ENCODE measurements at places on chromosomes 4 and X.

- no peak for DNase-seq
Observed at GRCh38 chr4:105451346-105451745, 22.5 kb downstream of the PPA2 start.

DNA sequence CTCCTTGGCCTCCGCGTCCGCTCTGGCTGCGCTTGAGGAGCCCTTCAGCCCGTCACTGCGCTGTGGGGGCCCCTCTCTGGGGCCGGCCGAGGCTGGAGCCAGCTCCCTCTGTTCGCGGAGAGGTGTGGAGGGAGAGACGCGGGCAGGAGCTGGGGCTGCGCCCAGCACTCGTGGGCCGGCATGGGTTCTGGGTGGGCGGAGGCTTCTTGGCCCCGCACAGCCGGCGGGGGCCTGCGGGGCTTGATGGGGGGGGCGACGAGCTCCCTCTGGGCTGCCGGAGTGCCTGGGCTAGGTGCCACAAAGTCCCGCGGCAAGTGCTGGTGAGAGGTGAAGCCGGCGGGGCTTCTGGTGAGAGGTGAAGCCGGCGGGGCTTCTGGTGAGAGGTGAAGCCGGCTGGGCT is 61.9 kb downstream of the ANKRD50 start:
- DNase-seq = no peak

DNA sequence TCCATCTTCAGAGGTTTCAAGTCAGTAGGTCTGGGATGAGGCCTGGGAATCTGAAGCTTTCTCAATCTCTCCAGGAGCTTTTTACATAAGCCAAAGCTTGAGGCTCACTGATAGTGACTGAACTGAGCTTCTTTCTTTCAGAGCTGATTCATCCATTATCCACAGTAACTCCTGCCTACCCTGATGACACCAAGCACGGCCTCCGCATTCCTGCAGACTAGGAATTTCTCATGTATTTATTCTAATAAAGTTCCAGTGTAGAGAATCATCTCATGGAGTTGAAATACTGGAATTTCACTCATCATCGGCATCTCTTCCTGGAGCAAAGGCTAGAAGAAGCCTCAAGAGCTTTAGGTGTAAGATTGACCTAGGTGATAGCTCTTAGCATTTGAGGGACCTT is 12.1 kb upstream of the DCTD start:
- DNase-seq = no peak

- DNase-seq = no peak
Observed at GRCh38 chrX:39896951-39897740, 200.6 kb downstream of the BCOR start.

DNA sequence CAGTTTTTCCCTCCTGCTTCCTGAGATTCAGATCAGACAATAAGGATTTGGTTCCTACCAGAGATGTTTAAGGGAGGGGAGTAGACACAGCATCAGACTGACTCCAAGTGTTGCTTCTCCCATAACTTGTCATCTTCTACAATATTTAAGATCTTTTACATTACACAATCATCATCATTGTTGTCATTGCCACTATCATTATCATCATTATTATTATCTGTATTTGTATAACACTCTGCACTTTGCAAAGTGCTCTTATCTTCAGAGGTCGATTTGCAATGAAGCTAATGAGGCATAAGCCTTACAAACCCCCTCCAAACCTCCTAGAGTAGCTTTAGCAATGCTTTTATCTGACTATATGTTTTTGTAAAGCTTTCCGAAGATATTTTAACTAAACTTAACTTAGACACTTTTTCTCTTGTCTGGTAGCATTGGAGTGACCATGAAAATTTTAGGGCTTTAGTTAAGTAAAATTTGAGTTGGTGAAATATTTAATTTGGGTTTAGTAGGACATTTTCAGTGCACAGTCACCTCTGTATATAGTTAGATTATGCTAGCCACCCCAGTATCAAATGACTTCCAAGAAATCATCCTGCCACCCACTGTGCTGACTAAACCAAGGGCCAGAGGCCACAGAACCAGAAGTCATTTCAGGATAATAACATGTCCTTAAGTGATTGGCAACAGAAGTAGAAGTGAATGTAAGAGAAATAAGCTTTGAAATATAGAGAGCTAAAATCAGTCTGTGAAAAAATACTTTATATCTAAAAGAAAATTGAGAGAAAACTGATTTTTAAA is 124.2 kb upstream of the NRK start:
- no peak for DNase-seq

- DNase-seq = no peak
Observed at GRCh38 chr4:8179074-8179473, 20.0 kb upstream of the SH3TC1 start.

DNA sequence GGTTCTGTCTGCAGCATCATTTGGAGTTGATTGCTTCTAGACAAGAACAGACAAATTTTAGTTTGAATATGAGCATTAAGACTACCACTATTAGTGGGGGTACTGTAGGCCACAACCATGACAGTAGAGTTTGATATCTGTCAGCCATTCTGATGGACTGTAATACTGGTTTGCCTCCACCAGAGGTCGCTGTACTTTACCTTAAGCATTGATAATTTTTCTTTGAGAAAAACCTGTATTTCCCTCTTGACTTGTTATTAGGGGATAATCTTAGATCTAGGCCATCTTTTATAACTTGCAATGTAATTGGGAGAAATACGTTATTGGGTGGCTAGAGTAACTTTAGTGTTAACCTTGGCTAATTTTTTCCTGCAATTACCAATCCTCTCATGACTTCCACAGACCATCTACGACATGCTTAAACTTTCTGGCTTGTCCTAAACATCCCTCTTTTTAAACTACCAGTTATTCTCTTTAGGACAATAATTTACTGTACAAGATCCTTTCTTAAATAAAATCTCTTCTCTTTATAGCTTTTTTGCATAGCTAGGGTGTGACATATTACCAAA is 562.4 kb downstream of the MAGEB5 start:
- no peak for DNase-seq

DNA sequence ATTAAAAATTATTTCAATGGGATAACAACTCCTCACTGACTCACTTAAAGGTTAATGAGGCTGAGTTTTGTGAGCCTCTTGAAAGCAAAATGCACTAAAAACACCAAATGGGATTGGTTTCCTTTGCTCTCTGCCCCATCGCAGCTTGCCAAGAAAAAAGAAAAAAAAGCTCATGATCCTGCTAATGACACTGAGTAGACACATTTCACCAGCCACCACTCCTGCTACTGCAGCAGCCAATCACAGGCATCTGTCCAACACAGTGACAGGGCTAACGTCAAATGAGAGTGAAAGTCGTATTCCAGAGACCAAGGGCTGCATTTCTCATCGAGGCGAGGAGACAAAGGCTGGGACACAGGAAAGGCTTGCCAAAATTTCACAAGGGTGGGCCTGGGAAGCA is 5.2 kb downstream of the APBB2 start:
- no peak for DNase-seq

- DNase-seq = no peak
Observed at GRCh38 chr4:82489076-82489475, 58.7 kb downstream of the ENOPH1 start.

DNA sequence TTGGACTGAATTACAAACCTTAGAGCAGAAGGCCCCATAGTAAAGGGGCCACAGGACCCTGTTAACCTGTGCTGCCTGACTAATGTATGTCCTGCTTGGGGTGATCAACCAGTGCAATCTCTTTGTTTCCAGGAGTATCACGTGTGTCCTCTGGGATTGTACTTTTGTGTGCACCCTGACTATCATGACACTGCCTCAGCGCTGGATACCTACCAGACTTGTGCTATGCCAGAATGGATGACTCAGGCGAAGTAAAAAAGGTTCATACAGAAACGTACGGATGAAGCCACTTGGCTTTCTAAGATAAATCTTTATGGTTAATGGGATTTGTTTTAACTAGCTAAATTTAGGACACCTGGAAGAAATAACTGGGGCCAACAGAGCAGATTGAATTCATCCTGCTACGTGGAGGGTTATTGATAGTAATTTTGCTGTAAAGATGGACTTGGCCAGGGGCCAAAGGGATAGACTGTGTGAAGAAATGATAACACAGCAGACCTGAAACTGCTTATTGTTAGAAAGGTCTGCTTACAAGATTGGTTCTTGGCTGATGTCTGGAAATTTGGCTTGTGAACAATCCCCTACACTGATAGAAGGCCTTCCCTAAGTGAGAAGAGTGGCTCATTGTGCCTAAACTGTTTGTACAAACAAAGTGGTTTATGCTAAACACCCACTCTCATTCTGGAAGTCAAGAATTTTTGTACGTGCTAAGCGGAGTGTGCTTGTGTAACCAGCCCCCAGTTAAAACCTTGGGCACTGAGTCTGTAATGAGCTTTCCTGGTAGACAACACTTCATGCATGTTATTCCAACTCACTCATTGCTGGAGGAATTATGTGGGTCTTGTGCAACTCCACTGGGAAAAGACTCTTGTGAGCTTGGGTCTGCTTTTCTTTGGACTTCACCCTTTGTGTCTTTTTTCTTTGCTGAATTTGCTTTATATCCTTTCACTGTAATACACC is 750.5 kb upstream of the HTR2C start:
- DNase-seq = no peak

DNA sequence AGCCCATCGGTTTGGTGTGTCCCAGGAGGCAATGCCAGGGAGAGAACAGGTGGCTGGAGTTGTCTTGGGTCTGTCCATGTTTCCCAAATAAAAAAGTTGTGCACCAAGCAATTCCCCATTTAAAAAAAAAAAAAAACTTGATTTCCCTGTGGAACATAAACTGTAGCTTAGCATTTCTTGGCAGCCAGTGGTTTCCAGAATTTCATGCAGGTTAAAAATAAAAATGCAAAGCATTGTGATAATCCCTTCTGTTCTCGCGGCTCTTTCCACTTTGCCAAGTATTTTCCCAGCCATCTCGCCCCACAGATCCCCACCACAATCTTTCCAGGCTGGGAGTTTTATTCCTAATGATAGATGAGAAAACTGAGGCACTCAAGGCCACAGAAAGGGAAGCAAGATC is 51.4 kb upstream of the MSX1 start:
- DNase-seq = no peak

DNA sequence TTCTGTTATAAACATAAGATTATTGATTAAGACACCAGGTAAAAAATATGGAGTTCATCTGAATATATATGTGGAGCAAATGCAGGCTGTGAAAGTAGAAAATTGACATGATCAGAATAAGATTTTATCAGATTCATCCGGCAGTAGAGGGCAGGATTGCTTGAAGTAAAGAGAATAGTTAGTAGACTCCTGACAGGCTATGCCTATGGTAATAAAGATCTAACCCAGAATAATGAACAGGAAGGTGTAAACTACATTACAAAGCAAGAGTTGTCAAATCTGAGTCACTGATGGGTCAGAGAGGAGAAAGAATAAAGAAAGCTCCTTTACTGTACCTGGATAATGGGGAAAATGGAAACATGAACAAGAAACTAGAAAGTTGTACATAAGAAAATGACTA is 20.8 kb upstream of the TMEM184C start:
- no peak for DNase-seq

- no peak for DNase-seq
Observed at GRCh38 chr4:20026456-20026855, 225.2 kb upstream of the SLIT2 start.

GRCh38 chr4:130632731-130633604 is 1537.0 kb downstream of the C4orf33 start:
- DNase-seq = no peak

GRCh38 chrX:47581731-47582647 is at the start of gene TIMP1:
Gene TIMP1, plus strand, starts transcription at chrX:47582436. Its CDS starts 980 bp downstream, at chrX:47583416.
- peak; percentile 31 for DNase-seq

DNA sequence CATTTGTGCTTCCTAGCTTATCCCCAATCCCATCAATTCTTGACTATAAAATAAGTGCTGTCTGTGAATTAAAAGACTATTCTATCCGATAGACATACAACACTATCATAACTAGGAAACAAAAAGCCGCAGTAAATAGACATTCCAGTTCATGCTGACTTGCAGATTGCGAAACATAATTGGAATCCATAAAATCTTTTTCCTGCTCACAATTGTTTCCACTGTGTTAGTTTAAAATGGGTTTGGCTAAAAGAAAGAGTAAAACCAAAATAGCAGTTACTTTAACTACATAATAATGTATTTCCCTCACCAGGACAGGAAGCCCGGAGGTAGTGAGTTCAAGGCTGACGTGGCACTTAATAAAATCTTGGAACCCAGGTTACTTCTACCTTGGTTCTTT is 17.2 kb downstream of the SMIM31 start:
- no peak for DNase-seq

GRCh38 chrX:8067754-8068462 is 103.2 kb downstream of the VCX2 start:
- DNase-seq = no peak

- DNase-seq = peak; percentile 53
Observed at GRCh38 chrX:70454441-70455365, 10.1 kb downstream of the DLG3 start.

GRCh38 chr4:101009471-101009870 is 337.9 kb downstream of the PPP3CA start:
- no peak for DNase-seq

DNA sequence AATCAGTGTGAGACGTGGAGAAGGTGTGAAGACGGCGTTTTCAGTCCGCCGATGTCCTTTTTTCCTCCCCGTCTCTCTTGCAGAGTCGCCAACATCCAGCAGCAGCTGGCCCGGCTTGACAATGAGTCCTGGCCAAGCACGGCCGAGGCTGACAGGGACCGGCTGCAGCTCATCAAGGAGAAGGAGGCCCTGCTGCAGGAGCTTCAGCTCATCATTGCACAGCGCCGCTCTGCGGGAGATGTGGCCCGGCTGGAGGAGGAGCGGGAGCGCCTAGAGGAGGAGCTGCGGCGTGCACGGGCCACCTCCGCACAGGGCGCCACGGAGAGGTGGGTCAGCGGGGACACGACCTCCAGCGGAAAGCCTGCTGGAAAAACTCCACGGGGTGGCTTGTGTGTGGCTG is 47.1 kb upstream of the CLCN4 start:
- no peak for DNase-seq

DNA sequence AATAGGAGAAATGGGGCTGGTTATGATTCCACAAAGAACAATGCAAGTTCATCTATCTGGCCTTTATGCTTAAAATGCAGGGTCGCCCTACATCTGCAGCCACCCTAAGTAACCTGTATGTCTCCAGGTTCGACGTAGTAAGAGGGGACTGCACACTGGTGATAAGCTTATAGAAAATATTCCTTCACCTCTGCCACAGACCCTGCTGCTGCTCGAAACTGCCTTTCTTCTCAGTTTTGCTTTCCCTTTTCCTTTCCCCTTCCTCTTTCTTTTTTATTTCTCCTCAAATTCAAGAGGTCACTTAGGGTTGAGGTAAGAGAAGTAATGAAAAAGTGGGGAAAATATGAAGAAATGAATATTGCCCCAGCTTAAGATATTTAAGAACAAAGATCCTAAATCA is 123.5 kb downstream of the DCHS2 start:
- no peak for DNase-seq
